Activated CD8-positive, alpha-beta memory T cell treated with anti-CD3 and anti-CD28 coated beads for 1 hour (primary cell): ENCODE measurements at places on chromosomes 3 and 15.

- no peak for DNase-seq
Observed at GRCh38 chr3:54222316-54222715, 100.0 kb downstream of the CACNA2D3 start.

- DNase-seq = no peak
Observed at GRCh38 chr3:154931484-154931883, 148.6 kb upstream of the MME start.

DNA sequence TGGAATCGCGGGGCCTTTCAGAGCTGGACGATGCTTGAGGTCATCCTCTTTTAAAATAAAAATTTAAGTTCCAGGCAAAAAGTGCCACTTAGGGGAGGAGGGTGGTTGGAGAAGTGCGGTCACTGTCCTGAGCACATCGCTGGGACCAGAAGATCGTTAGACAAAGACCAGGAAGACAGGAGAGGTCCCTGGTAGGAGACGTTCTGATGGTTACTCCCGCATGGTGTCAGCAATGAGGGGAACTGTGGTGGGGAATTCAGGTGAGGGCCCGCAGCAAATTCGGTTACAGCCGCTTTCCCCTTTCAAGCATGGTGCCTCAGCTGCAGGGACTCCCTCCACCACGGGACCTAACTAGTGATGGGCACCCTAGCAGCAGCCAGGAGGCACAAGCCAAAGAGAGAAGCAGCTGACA lies 1.0 kb upstream of the ISY1 start:
- DNase-seq = no peak

- no peak for DNase-seq
Observed at GRCh38 chr3:177177749-177178221, 19.5 kb downstream of the TBL1XR1 start.

- DNase-seq = no peak
Observed at GRCh38 chr3:115517457-115518050, 105.8 kb upstream of the GAP43 start.

DNA sequence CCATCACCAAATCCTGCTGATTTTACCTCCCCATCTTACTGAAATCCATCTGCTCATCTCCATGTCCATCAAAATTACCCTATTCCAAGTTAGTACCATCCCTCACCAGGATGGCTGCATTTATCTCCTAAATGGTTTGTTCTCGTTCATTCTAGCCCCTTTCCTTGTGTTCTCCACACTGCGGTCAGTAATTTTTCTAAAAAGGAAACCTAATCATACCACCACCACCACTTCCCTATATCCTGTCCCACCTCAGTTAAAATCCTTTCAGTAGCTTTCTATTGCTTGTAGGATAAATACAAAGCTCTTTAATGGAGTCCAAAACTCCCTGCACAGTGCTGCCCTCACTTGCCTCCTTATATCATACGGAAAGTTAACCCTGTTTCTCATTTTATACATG lies 51.1 kb downstream of the UACA start:
- DNase-seq = no peak

GRCh38 chr3:126573492-126574117 lies 14.9 kb upstream of the C3orf22 start:
- DNase-seq = no peak

DNA sequence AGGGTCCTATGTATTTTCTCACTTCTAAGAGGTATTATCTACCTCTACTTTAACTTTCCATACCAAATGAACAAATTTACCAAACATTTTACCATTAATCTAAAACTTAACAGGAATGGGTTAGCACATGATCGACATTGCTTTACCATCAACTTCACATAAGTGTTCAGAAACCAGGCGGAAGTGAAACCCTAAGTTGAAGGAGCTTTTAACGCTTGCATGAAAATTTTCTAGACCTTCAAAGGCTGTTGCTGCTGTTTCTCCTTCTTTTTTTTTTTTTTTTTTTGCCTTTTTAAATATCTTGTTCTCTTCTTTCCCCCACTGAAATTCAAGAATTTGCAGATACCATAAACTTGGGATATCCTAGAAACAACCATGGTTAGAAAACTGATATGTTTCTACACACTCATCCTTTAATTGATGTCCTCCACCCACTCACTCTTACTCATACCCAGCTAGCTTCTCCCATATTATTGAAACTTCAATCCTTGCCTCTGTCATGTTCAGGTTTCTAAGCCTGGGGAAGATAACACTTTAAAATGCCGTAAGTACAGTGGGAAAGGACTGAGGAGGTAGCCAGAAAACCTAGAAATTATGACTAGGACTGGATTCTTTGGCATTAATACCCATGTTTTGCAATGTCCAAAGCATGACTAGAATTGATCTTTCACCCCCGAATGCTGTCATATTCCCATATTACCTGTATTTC lies 24.7 kb downstream of the MYO5A start:
- DNase-seq = no peak

- no peak for DNase-seq
Observed at GRCh38 chr15:34759347-34759746, 4.5 kb upstream of the GJD2 start.

DNA sequence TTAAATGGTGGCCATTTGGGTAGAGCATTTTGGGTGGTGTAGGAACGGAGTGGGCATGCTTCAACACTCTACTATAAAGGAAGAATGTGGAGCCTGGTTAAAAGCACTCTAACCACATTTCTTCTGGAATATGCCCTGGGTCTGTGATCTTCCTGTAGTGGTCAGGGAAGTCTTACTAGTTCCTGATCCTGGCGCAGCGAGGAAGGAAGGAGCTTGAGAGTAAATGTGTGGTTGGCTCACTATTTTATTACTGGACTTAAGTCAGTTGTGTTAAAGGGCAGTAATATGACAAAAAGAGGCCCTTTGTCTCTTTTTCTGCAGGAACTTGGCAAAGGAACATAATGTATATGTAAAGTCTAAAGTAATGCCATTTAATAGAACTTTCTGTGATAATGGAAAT lies 197.6 kb upstream of the ZPLD1 start:
- no peak for DNase-seq

DNA sequence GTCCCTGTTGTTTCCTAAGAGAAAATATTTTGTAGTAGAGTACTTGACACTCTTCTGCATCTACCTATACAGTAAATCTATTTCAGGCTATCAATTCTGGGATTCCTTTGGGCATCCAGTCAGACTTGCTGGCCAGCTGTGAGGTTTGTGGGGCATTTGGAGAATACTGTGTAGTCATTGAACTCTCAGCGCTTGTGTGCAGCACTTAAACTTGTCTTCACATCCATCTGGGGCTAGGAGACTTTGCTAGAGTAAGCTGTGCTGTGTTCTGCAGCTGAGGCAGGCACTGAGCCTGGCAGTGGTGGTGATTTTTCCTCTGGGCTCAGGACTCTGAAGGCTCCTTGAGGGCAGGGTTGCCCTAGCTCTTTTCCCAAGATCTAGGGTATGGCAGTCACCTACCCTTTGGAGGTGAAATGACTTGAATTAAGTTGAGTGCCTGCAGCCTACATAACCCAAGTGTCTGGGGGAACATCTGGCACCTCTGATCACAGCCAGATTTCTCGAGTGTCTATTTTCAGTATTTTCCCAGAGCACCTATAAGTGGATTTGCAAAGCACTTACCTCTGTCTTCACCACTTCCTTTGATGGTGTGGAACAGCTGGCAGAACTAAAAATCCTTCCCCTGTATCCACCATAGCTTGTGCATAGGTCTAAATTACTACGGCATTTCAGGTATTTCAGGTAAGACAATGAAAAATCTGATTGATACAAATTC lies 19.3 kb downstream of the CLSTN2 start:
- DNase-seq = no peak

- DNase-seq = no peak
Observed at GRCh38 chr3:17901893-17902292, 159.5 kb upstream of the TBC1D5 start.

- DNase-seq = no peak
Observed at GRCh38 chr15:101322016-101322695, 27.1 kb upstream of the SNRPA1 start.

GRCh38 chr3:12963231-12963896 lies 109.9 kb downstream of the IQSEC1 start:
- DNase-seq = no peak

DNA sequence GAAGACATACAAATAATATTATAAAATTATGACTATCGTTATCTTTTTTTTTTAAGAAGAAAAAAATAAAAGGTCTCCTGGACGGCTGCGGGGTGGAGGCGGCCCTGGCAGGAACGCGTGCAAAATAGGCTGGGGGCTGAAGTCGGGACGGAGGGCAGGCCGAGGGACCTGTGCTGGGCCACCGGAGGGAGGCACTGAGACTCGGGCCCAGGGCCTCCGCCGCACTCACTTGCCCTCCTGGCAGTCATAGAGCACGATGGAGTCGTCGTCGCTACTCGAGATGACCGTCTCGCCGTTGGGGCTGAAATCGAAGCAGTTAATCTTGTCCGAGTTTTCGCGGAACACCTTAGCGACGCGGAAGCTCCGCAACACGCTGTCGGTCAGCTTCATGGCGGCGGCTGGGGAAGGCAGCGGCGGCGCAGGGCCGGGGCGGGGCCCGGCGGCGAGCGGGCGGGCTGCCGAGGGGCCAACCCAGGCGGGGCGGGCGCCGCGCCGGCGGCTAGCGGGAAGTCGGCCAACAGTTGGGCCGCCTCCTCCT lies 408 bp downstream of the WDR82 start:
- DNase-seq = peak; percentile 49

GRCh38 chr3:153734777-153735551 lies 386.2 kb upstream of the ARHGEF26 start:
- DNase-seq = no peak

DNA sequence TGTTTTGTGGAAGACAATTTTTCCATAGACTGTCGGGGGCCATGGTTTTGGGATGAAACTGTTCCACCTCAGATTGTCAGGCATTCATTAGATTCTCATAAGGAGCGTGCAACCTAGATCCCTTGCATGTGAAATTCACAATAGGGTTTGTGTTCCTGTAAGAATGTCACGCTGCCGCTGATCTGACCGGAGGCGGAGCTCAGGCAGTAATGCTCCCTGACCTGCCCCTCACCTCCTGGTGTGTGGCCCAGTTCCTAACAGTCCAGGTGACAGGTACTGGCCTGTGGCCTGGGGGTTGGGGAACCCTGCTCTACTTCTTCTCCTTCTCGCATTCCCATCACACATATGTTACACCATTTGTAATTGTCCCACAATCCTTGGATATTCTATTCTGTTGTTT lies 11.0 kb downstream of the CHRNA7 start:
- no peak for DNase-seq

- no peak for DNase-seq
Observed at GRCh38 chr3:191070762-191071403, 128.2 kb upstream of the OSTN start.

DNA sequence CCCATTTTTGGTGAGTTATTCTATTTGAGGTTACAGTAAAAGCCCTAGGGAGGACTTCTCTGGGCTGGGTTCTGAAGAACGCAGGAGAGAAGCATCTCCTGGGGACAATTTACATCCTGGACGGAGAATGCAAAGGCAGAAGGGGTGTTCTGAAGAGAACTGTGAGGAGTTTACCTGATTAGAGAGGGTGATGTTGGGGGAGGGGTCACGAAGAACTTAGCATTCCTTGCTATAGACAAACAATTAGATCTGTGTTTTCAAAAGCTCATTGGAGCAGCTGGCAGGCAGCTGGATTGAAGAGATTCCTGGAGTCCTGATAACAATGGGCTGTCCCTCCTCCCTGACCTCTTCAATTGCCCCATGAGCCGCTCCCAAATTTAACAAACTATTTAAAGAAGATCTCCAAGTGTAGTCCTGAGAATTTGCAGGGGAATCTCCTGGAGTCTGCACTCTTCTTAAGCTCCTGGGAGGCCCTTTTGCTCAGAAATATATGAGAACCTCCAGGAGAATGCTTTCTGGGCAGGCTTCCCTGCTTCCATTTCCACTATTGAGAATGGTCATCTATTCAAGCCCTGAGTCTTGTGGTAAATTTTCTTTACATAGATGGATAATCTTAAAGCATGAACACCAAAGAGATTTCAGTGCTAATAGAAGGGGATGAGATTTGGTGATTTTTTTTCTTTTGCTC lies 55.3 kb downstream of the ARHGAP31 start:
- DNase-seq = no peak

DNA sequence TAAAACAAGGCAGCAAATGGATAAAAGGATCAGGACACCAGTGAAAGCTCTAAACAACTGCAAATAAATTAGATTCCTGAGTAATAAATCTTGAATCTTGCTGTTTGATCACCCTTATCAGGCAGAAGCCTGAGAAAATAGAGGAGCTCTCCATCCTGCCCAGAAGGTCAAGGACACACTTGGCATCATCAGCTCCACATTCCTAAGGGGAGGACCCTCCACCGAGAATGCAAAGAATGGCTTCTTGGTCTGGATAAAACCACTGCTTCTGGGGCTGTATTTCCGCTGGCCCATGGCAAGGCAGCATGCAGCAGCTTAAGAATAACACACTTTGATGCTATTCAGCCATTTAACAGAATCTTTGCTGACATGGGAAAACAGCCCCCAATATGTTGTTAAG lies 108.9 kb upstream of the TSC22D2 start:
- DNase-seq = no peak

DNA sequence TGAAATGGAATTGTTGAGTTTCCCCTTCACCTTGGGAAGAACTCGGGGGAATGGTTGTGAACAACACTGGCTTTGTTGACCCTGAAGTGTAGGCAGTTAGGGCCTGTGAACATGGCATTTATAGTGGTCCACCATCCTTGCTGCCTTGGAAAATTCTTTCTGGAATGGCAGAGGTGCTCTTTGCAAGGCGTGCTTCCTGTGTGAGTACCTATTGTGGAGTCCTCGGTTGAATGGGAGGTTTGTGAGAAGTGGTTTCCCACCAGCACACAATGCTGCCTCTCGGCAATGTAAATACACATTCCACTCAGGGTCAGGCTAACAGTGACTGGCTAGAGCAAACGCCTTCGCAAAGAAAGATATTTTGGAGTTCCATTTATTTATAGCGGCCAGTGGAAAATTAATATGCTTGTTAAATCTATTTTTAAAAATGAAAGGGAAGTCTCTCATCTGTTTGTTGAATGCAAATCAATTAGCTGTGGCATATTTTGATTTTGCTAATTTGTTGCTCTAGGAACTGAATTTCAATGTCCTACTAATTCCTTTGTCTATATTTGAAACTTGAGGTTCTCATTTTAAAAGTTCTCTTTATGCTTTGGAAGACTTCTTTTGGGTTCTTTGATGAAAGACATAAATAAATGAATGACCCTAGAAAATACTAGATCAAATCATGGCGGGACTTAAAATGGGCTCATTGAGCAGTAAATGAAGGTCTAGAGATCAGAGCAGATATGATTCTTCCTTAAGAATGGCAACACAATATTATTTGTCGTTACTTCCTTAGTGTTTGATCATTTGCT lies 59.5 kb downstream of the FNDC3B start:
- no peak for DNase-seq

DNA sequence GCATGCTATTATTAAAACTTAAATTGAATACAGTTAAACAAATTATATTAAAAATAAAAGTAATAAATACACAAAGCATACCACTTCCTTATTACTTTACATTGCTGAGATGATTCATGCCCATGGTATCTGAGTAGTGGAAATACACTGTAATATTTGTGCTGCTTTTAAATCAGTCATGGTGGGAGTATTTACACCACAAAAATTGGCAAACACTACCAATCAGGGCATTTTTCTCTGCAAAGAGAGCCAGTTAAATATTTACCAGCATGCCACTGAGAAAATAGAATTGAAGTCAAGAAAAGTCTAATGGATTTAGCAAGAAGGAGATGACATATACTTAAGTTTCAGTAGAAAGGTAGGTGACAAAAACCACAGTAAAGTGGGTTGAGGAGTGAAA lies 19.6 kb downstream of the PPARG start:
- DNase-seq = no peak
